ENCODE measurements at places on chromosomes 7 and 10.

DNA sequence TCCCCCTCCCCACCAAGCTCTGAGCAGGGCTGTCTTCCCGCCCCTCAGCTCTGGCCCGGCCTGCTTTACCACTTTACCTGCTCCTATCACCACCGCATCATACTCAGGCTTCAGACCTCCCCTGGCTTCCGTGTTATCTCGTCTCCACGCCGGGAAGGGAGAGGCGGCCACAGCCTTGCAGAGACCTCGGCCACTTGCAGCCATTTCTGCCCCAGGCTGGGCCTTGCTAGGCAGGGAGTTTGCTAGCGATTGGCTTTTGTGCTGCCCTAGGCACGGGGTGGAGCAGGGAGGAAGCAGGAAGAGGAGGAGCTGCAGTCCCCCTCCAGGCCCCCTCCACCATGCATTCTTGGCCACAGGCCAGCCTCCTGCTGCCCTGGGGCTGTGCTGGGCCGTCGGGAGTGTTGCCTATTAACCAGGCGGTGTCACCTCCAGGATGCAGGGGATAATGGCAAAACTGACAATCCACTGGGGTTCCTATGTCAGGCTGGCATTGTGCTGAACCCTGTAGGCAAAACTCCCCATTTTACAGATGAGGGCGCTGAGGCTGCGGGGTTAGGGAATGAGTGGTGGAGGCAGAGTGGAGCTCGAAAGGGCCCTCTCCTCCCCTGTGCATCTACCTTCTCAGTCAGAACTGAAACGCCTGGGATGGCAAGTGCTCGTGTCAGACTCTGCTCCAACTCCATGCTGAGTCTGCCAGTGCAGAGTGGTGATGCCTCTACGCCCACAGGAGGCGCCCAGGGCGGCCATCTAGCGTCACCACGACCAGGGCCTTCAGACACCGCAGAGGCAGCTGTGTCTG, at the start of gene PYROXD2:
Gene PYROXD2, minus strand, starts transcription at position 251 of the 799 bp plus-strand sequence. Its CDS starts 47 bp downstream, at position 204.
- peak; percentile 83 for DNase-seq

DNA sequence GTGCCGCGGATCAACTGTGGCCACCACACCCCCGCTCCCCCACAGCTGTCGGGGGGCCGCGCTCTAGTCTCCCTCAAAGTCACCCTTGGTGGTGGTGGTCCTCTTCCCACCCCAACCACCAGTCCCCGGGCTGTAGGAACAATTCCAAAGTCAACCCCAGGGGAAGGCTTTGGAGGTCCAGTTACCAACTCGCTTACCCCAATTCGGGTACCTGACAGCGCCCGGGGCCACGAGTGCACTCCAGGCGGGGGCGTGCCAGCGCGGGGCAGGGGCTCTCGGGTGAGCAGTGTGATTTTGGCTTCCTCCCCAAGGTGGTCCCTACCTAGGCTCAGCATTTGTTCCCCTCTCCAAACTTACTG, 584 bp upstream of the ZMIZ1 start:
- DNase-seq, result no peak

DNA sequence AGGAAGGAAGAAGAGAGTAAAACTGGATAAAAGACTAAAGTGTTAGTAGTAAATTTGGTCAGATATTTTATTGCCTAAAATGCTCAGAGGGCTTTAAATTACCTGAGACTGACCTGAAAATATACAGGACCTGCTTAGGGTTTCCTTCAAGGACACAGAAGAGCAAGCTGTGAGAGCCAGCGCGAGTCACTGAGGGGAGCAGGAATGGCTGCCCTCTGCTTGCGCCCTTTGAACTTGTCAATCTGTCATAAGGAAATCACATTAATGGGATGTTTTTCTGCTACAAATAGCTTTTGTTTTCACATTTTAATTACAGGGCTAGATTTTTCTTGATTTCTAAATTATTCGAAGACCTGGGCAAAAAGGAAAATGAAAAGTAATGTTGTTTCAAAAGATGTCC, 26.9 kb downstream of the DNAJB9 start:
- DNase-seq, result no peak

DNA sequence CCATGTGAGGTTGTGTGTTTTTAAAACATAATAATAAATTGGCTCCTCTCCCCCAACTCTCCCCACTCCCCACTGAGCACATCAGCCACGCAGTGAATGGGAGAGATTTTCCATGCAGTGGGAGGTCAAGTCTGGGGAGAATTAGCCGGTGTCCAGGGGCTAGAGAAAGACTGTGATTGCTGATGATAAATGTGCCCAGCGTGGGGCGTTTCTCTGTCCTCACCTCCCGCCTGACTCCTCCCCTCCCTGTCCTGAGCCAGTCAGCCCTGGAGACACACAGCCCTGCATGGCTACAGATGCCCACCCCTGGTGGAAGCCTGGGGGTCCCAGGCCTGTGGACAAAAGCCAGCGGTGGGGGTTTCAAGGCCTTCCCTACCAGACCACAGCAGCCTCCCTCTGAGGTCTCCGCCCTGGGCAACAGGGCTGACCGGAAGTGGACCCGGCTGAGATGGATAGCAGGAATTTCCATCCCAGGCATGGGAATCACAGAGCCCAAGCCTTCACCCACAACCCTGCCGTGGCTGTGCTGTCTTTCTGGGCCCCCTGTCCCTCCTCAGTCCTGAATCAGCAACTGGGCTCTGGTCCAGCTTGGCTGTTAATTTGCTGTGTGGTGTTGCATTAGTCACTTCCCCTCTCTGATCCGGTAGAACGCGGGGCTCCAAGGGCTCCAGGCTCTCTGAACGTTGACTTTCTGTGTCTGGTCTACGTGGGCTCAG, 46.8 kb upstream of the SLC29A3 start:
- DNase-seq, result no peak

- no peak for DNase-seq
Observed at GRCh38 chr7:20218279-20218678, 1.1 kb upstream of the MACC1 start.

DNA sequence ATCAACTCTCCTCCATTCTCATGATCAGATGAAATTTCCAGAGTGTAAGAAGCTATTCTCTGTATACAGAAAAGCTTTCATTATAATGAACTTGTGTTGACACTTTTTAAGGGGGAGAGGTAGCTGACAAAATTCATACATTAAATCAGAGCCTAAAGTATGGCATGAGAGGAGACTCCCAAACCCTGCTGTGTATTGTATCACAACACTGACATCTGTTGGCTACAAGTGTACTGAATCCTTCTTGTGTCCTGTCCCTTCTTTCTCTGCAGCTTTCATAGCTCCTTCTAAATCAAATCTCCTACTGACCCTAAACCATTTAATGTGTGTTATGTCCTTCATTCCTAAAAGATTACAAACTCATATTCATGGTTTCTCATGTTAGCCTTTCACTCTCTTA, 70.9 kb downstream of the GCC1 start:
- no peak for DNase-seq

GRCh38 chr7:35037211-35037525, at the start of gene DPY19L1:
DPY19L1 (minus strand) TSS chr7:35037485; CDS start chr7:35037394, 91 bp downstream.
- no peak for DNase-seq

All from hematopoietic multipotent progenitor cell treated with erythropoietin and hydrocortisone succinate and interleukin-3 and kit ligand, for 15 days (in vitro differentiated cells).